Activated CD4-positive, alpha-beta memory T cell treated with anti-CD3 and anti-CD28 coated beads for 36 hours (primary cell): ENCODE measurements at places on chromosomes 6 and 20.

GRCh38 chr20:32970115-32970972 is 33.9 kb downstream of the SUN5 start:
- H3K27me3 ChIP-seq, result no peaks in the 10 kb centered on the region
- peaks cover 85% of the 10 kb centered on the region for H3K4me1 ChIP-seq
- peak; percentile 8 for DNase-seq
- no peak overlapping the region for H3K4me3 ChIP-seq
- no peaks in the 10 kb centered on the region for H3K36me3 ChIP-seq

- H3K27me3 ChIP-seq, result peaks cover 9% of the 10 kb centered on the region
- no peak overlapping the region for H3K4me3 ChIP-seq
- no peaks in the 10 kb centered on the region for H3K36me3 ChIP-seq
- DNase-seq, result no peak
- H3K4me1 ChIP-seq, result no peaks in the 10 kb centered on the region
- no peak overlapping the region for H3K27ac ChIP-seq
Observed at GRCh38 chr6:1053586-1053985, 258.3 kb upstream of the FOXQ1 start.

DNA sequence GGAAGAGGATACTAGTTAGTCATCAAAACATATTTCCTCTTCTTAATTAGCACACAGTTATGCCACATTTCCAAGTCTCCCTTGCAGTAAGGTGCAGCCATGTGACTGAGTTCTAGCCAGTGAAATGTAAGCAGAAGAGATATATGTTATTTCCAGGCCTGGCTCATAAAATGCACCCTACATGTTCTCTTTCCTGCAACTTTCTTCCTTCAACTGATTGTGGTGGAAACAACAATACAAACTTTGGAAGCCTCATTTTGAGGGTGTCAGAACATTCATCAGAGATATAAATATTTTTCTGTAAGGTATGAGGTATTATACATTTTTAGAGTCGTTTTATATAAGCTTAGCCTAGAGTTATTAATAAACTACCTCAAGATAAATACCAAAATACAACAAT is 110.9 kb upstream of the PDE7B start:
- no peaks in the 10 kb centered on the region for H3K27me3 ChIP-seq
- H3K36me3 ChIP-seq, result no peaks in the 10 kb centered on the region
- peaks cover 4% of the 10 kb centered on the region for H3K4me1 ChIP-seq
- H3K4me3 ChIP-seq, result no peak overlapping the region

GRCh38 chr6:6417475-6417874 is 97.0 kb upstream of the F13A1 start:
- no peak for DNase-seq
- H3K4me1 ChIP-seq, result no peaks in the 10 kb centered on the region
- no peaks in the 10 kb centered on the region for H3K27me3 ChIP-seq

- H3K27me3 ChIP-seq, result no peaks in the 10 kb centered on the region
- H3K27ac ChIP-seq, result no peak overlapping the region
- DNase-seq, result peak; percentile 28
- no peak overlapping the region for H3K4me3 ChIP-seq
Observed at GRCh38 chr6:107670792-107671199, 153.3 kb downstream of the SCML4 start.
